ENCODE measurements at places on chromosomes 4 and X.

DNA sequence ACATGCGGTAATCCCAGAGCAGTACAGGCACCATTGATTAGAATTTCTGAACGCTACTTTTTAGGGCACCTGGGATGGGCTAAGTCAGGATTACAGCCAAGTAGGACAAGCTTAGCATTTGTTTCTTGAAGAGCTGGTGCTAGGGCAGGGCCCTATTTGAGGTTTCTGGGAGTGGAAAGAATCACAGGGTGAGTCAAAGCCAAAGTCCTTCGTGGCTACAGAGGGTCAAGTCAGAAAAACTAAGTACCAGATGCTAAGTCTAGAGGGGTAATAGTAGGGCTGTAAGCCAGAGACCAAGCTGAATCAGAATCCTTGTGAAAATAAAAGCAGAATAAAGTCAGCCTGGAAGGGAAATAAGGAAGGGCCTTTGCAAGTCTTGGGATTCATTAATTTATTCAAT lies 448.6 kb downstream of the ZIC3 start:
- DNase-seq = no peak

- DNase-seq = no peak
These were observed 54.4 kb downstream of the HMX1 start for GRCh38 chr4:8817096-8817812.

- DNase-seq = no peak
These were observed 454.9 kb downstream of the PDGFC start for GRCh38 chr4:156516698-156517097.

- no peak for DNase-seq
These were observed 309.5 kb upstream of the FMR1 start for GRCh38 chrX:147602176-147602696.

GRCh38 chr4:90027565-90027964 lies 99.6 kb upstream of the CCSER1 start:
- no peak for DNase-seq

DNA sequence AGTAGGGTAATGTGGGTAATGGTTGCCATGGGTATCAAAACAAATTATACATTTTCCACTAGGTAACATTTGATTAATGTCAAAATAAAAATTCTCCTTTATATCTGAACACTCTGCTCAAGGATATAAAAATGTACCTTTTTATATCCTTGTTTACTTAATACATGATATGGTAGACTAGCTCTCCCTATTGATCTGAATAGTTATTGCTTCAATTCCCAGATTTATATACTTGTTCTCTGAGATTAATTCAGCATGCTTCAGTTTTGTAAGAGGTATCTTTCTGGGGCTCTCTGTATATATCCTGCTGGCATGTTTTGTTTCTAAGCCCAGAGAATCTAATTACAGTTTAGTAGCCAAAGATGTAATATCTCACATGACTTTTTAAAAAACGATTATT lies 169.7 kb downstream of the NPNT start:
- DNase-seq = no peak

- DNase-seq = no peak
These were observed 13.3 kb downstream of the USP27X start for GRCh38 chrX:49892542-49892941.

GRCh38 chr4:65069177-65069576 lies 601.1 kb downstream of the EPHA5 start:
- DNase-seq = no peak

GRCh38 chr4:77028246-77028645 lies 47.5 kb downstream of the CCNI start:
- no peak for DNase-seq

GRCh38 chrX:65932173-65933084 lies 107.5 kb downstream of the VSIG4 start:
- DNase-seq = no peak

GRCh38 chr4:89681219-89681618 lies 155.7 kb downstream of the SNCA start:
- DNase-seq = no peak

GRCh38 chr4:3473181-3473950 lies 10.3 kb downstream of the DOK7 start:
- DNase-seq = no peak

DNA sequence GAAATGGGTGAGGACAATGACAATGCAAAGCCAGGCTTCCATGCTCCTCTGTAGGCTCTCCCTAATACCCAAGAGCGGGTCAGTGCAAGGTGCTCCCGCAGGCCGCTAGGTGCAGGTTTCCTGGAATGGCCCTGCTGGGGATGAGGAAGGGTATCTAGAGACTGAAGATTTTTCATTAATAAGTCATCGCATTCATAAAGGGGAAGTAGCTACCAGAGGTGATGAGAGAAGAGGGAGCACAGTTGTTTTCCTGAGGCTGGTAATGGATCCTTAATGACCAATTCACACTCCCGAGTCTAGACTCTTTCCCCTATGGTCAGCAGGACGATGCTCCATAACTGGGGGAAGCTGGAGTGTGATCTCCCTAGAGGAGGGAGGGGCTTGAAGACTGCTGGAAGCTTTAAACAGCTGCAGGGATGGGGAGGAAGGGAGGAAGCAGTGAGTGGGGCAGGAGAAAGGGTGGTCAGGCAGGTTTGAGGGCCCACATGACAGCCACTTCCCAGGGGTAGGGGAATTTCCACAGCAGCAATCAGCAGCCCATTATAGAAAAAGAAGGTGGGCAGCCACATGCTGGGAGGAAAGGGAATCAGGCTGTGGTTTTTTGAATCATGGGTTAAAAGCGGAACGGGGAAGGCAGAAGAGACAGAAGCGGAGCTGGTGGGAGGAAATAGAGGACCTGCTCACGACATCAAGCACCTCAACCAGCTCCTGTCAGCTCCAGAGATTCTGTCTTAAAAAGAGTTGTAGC lies 10.2 kb upstream of the ATP6AP2 start:
- DNase-seq = no peak

DNA sequence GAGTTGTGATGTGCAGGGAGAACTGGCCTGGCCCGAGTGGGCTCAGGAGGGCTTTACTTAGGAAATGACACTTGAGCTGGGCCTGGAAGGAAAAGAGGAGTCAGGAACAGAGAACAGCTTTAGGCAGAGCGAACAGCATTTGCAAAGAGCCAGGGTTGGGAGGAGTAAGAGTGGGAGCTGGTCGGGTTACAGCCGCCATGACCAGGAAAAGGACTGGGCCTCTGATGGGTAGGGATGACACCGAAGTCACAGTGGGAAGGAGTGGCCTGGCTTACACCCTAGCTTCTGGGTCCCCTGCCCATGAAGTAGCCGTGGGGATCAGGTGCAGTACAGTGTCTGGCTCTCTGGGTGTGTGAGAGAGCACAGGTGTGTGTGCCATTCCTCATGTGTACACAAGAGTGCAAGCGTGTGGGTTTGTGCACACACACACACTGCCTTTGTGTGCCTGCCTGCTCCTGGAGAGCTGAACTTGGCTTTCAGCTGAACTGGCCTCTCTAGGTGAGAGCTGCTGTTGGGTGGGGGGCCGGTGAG lies 31.6 kb downstream of the TRMT44 start:
- no peak for DNase-seq

DNA sequence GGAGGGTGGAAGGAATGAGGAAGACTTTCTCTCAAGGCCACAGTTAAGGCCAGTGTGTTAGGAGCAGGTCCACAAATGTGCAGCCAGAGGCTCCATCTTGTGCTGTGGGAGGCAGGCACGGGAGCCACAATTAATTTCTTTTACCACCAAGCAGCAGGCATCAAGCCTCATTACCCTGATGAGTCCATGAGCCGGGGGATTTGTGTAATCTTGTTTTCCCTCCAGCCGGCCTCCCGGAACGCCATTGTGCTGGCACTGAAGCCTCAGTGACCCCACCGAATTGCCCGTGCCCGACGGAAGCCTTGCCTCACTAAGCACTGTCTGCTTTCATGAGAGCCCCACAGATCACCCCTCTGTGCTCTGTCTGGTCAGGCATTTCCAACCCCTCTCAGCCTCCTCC lies 154.7 kb upstream of the STX18 start:
- no peak for DNase-seq

DNA sequence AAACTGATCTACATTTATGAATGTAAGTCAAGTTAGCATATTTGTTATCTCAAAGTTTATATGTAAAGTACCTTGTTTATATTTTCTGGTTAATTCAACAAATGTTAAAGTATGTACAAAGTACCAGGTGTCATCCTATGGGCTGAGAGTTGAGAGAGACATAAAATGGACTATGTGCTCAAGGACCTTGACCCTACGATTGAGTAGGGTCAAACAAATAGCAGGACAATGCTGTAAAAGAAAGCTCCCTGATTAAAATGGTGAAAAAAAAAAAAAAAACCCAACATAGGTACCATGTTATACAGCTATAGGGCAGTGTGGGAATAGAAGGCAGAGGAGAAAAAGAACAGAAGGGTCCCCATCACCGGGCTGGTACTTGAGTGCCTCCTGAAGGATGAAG lies 123.4 kb downstream of the CDS1 start:
- no peak for DNase-seq

GRCh38 chr4:186067757-186068385 lies 1.1 kb upstream of the TLR3 start:
- peak; percentile 2 for DNase-seq

- no peak for DNase-seq
These were observed 279.2 kb downstream of the QDPR start for GRCh38 chr4:17232566-17233253.

DNA sequence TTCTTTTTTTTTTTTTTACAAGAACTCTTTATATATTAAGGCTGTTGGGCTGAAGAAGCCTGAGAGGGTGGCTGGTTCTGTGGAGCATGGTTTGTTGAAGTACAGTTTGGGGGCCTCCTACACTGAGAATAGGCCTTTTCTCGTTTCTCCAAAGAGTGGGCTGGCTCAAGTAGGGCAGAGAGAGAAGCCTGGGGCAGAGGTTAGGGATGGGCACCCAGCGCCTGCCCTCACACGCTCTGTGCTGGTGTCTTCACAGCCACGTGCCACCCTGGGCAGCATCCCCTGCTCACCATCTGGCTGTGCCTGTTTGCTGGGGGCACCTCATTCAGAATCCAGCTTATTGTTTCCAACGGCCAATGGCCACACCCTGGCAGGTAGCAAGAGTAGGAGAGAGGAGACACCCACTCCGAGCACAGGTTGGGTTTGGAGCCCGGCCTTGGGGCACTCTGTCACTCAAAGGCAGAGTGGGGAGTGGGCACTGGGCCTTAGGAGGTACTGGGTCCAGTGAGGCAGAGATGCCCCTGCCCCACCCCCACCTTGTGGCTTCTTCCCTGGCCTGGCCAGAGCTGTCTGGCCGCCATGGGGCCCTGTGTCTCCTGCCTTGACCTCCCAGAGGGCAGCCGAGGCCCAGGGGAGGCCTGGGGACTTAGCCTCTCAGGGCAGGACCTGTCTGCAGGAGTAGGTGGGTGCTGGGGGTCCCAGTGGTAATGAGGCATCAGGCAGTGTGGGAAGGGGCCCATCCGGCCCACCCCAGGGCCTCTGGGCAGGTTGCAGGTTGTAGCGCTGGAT lies 2.9 kb downstream of the MSANTD1 start:
- DNase-seq = no peak

GRCh38 chr4:135718019-135718418 lies 1516.4 kb upstream of the PABPC4L start:
- DNase-seq = no peak

GRCh38 chr4:152467101-152467500 lies 68.8 kb downstream of the FBXW7 start:
- no peak for DNase-seq

- no peak for DNase-seq
These were observed 1033.0 kb upstream of the INTU start for GRCh38 chr4:126599746-126600145.

DNA sequence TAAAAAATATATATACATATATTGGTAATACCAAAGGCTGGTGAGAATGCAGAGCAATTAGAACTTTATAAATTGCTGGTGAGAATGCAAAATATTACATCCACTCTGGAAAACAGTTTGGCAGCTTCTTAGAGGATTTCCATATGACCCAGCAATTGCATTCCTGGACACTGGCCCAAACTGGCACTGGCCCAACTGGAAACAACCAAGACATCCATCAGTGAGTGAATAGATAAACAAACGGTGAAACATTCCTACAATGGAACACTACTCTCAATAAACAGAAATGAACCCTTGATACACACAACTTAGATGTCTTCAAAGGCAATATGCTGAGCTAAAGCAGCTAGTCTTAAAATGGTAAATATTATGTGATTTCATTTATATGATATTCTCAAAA lies 524.2 kb downstream of the IQCM start:
- no peak for DNase-seq

GRCh38 chr4:166311169-166311568 lies 438.1 kb downstream of the TLL1 start:
- DNase-seq = no peak

GRCh38 chr4:14864365-14865030 lies 137.8 kb upstream of the CPEB2 start:
- no peak for DNase-seq

DNA sequence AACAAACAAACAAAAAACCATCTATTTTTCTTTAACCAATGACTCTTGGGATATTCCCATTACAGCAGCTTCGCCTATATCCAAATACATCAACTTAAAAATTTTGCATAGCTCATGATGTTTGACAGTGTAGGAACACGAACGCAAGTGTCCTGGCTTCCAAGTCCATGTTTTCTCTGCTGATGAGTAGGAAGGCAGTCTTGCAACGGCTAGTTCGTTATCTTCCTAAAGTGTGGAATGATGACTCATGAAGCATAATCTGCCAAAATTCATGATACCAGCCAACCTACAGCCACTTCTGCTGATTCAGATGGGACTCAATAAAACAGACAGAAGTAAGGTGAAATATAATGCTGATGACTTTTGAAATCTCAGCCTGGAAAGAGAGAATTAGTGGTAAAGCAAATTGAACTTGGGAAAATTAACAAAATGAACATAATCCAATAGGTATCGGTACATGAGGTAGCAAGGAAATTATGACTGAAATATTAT lies 6.4 kb upstream of the SEPTIN11 start:
- no peak for DNase-seq

GRCh38 chr4:15226203-15226602 lies 201.6 kb upstream of the C1QTNF7 start:
- DNase-seq = no peak

DNA sequence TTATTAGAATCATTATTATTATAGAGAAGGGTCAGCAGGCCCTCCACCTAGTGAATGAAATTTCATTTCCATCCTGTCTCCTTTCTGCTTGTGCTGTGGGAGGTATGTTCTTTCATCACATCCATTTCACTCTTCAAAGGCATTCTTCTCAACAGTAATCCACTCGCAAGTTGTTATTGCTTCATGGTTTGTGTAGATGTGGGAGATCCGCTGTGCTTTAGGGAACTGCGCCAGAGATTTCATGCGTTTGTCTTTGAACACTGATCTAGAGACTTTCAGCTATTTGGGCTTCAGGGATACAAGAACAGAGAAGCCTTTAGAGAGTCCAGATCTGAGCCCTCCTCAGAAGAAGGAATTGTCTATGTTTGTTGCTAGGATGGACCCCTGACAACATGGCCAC lies 53.5 kb upstream of the PUDP start:
- DNase-seq = no peak

- DNase-seq = no peak
These were observed 239.0 kb downstream of the SLITRK2 start for GRCh38 chrX:146056511-146057081.
